AG09309 (cell line): ENCODE measurements at places on chromosomes 1 and 21.

- peak; percentile 32 for DNase-seq
Measured at GRCh38 chr1:170414989-170415709, 116.8 kb upstream of the GORAB start.

- no peak for DNase-seq
Measured at GRCh38 chr1:98130408-98130807, 209.6 kb upstream of the DPYD start.

DNA sequence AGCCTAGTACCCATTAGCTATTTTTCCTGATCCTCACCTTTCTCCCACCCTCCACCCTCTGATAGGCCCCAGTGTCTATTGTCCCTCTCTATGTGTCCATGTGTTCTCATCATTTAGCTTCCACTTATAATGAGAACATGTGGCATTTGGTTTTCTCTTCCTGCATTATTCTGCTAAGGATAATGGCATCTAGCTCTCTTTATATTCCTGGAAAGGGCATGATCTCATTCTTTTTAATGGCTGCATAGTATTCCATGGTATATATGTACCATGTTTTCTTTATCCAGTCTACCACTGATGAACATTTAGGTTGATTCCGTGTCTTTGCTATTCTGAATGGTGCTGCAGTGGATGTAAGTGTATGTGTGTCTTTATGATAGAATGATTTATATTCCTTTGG lies 178.9 kb downstream of the NEK7 start:
- no peak for DNase-seq

GRCh38 chr21:37008724-37009123 lies 2.2 kb downstream of the RIPPLY3 start:
- DNase-seq, result no peak

DNA sequence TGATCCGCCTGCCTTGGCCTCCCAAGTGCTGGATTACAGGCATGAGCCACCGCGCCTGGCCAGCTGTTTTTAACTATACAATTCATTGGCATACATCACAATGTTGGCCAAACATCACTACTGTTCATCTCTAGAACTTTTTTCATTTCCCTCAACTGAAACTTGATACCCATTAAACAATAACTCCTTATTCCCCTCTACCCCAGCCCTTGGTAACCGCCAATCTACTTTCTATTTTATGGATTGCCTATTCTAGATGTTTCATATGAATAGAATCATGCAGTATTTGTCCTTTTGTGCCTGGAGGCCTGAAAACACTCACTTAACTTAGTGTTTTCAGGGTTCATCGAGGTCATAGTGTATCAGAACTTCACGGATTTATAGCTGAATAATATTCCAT lies 16.2 kb downstream of the BTF3L4 start:
- no peak for DNase-seq

DNA sequence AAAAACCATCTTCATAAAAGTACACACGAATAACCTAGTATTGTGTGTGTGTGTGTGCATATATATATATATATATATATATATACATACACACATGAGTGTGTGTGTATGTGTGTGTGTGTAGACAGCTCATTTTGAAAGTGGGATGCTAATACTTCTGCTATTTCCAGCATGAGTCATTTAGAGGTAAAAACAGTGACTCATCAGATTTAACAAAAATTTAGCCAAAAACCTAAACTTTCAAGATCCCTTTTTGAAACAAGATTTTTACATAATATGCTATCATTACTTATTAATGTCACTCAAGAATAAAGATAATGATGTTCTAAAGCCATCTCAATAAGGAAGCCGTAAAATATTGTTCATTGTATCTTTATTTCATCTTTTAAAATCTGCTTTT lies 35.6 kb upstream of the ADGRL4 start:
- DNase-seq, result peak; percentile 16

DNA sequence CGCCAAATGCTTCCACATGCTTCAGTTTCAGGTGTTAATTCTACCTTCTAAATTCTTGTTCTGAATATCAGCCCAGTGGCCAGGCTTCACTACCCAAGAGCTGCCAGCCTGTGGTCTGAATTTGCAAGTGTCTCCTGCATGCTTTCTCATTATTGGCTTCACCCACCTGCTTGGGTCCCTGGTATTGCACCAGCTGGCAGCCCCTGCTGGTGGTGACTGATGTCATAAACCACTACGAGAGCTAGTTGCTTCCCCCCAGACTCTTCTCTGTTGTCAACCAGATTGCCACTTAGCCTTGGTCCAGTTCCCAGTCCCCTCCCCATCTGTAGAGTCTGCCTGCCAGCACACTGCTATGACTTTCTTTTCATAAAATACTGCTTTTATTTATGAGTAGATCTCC lies 197.7 kb upstream of the DUSP10 start:
- no peak for DNase-seq

DNA sequence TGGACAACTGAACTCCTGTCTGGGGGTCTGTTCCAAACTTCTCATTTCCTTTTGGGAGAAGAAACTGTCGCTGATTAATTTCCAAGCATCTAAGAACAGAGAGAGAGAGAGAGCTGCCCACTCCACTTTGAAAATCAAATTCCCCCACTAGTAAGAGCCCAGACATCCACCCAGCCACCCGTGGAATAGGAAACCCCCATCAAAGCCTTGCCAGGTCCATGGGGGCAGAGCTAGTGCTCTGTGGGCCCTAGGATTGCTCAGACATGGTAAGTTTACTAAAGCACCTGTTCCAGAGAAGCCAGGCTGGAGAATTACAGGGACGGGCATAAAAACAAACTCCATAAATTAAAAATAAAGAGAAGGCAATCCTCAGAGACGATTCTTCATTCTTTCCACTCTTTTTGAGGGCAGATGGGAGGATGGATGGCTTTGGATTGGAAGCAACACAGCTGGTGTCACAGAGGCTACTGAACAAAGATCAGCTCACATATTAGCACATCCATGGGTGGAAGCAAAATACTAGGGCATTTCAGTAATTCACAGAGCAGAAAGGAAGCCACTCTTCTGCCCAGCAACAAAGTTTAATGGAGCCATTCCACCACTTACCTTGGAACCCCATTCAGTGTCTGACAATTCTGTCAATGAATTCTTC lies 103.9 kb downstream of the COLGALT2 start:
- no peak for DNase-seq

DNA sequence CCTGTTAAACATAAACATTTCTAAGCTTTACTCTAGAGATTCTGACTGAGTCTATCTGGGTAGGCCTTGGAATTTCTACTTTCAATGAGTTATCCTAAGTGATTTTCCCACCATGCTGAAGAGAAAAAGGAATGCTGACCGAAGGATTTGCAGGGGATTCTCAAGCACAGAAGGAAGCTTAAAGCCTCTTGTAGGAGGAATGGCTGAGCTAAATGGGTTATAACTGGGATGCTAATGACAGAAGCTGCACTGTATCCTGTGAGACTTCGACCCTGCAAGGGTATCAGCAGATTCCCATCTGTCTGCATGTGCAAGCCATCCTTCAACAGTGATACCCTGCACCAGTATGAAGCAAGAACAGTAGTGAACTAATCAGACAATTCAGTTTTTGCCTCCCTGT lies 35.4 kb downstream of the SLC35D1 start:
- DNase-seq, result no peak

DNA sequence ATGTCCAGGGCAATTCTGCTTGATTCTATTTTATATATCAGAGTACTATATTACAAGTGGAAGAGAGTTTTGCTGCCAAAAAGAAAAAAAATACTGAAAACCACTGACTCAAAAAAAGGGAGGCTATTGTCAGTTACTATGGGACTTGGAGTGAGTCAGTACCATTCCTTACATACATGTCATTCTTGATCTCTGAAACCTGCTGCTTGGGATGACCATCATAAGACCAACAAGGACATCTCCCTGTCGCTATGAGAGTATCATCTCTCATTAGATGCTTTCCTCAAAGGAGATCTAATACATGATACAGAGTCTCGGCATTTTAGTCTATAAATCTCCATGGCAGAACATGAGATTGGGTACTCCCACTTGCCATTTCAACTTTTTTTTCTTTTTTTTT lies 11.8 kb upstream of the INPP5B start:
- DNase-seq, result peak; percentile 77

DNA sequence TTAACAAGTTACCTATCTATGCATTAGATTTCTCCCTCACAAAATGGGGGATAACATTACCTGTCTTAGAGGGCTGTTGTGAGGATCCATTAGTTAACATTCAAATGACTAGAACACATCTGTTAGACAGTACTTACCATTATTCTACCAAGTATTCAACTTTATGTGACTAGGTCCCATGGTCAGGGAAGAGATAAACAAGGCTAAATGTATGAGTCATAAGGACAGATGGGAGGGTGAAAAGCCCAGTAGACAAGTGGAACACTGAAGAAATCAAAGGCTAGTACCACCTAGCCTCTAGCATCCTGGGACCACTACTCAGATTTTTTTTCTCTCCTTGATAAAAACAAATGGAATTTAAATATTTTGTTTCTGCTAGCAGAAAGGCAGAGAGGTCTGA lies 9.0 kb upstream of the VHLL start:
- DNase-seq, result no peak

GRCh38 chr1:31216016-31216415 lies 23.7 kb downstream of the NKAIN1 start:
- DNase-seq, result no peak

DNA sequence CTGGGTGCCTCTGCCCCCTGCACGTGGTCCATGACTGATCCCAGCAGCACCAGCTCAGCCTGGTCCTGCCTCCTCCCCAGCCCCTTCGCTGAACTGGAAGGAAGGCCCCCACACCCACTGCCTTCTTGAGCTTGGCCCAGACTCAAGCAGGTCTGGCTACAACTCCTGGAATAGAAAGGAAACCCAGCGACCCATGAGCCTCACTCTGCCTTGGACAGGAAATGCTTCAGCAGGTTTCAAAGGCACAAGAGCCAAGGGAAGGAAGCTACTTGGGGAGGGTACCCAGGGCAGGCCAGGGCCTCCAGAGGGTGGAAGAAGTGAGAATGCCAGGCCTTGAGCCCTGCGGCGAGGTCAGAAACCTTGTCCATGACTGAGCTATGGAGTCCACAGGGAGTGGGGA lies 35.9 kb upstream of the RD3 start:
- DNase-seq, result no peak

GRCh38 chr1:171296897-171297296 lies 17.1 kb upstream of the FMO4 start:
- no peak for DNase-seq

DNA sequence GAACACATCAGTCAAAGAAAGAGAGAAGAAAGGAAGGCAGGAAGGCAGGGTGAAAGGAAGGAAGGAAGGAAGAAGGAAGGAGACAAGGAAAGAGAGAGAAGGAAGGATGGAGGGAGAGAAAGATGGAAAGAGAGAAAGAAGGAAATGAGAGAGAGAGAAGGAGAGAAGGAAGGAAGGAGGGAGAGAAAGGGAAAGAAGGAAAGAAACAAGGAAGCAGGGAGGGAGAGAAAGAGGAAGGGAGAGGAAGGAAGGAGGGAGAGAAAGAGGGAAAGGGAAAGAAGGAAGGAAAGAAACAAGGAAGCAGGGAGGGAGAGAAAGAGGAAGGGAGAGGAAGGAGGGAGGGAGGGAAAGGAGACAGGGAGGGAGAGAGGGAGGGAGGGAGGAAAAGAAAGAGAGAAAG lies 35.4 kb upstream of the SAMD11 start:
- no peak for DNase-seq

GRCh38 chr1:110605901-110606656 lies at the start of gene KCNA2:
Gene KCNA2 (minus strand): TSS chr1:110606358. CDS start chr1:110604782, 1,576 bp downstream.
- DNase-seq, result no peak

DNA sequence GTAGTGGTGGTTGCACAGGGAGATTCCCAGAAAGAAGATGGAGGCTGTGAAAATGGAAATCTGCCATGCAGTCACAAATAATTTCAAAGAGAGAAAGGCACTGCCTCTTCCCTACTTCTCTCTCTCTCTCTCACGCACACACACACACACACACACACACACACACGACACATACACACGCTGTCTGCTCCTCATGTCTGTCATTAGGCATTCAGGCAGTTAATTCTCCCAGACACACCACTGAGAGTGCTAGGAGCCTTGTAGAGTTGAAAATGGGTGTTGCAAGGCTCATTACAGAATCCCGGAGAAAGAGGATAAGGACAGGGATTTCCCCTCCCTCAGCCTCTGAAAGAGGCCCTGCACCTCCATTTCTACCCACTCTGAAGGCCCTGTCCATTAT lies 47.8 kb upstream of the LRRN2 start:
- DNase-seq, result no peak

DNA sequence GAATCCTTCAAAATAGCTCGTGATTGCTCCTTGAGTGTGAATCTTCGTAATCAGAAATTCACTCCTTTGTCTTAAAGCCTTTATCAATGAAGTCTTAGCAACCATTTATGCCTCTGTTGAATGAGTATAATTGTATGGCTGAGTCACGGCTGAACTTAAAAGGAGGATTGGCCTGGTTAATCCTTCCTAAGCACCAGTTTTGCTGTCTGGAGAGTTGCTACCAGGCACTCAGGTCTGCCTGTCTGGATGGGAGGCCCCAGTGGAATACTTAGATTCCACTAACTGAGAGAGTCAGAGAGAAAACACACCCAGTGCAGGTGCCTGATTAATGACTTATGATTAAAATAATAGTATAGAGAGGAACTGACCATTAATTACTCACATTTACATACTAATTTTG lies 7.6 kb upstream of the HHAT start:
- DNase-seq, result no peak

DNA sequence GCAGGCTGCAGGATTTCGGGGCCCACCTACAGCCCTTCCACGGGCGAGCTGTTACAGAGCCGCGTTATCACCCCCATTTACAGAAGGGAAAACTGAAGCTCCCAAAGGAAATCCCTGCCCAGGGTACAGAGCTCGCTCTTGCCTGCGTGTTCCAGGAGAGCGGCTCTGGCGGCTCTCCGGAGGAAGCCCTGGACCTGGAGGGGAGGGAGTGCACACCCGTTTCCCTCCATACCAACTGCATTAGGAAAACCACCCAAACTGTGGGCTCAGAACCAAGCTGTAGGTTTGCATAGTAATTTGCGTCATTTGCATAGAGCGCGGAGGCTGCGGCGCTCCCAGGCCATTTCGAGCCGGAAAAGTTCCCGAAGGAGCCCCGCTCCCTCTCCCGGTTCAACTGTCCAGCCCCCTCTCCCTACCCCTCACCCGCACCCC lies 24.7 kb upstream of the ADGRB2 start:
- DNase-seq, result peak; percentile 39

- no peak for DNase-seq
Measured at GRCh38 chr1:39250460-39251240, 46.2 kb downstream of the MACF1 start.

GRCh38 chr1:217647791-217648190 lies 16.6 kb downstream of the SPATA17 start:
- no peak for DNase-seq

GRCh38 chr1:234730770-234731568 lies 121.0 kb upstream of the IRF2BP2 start:
- peak; percentile 61 for DNase-seq

- no peak for DNase-seq
Measured at GRCh38 chr1:234665975-234666605, 56.1 kb upstream of the IRF2BP2 start.

DNA sequence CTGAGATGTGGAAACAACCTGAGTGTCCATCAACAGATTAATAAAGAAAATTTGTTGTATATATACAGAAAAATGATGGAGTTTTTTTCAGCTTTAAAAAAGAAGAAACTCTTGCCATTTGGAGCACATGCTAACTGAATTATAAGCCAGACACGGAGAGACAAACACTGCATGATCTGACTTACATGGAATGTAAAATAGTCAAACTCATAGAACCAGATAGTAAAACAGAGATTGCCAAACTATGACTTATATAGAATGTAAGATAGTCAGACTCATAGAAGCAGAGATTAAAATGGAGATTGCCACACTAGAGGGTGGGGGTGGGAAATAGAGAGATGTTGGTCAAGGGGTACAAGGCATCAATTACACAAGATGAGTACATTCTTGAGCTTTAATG lies 1786.6 kb downstream of the PLA2G4A start:
- DNase-seq, result no peak

GRCh38 chr1:207219979-207220889 lies 101.2 kb upstream of the CD55 start:
- no peak for DNase-seq

- no peak for DNase-seq
Measured at GRCh38 chr1:89064632-89065031, 376 bp downstream of the GBP1 start.
